ENCODE measurements at places on chromosomes 12 and 14. TPM values are rescaled to one million over a fixed set of nuclear protein-coding genes. Genes with fewer than 3 reads are reported as not detected.

OR6C2 gene
- not detected for total RNA-seq

DAZAP2 gene
- total RNA-seq: 424 TPM

OR4N2 gene
- not detected for total RNA-seq

MOK gene
- total RNA-seq: 111 TPM

CAPZA3 gene
- not detected for total RNA-seq

All from SK-MEL-5 (cell line).